Occipital lobe (tissue), 3 donors: ENCODE measurements at places on chromosomes 3 and 15. TPM values are rescaled to one million over a fixed set of nuclear protein-coding genes. Genes with fewer than 3 reads are reported as not detected.

TMED3 gene
- total RNA-seq = 28.7 TPM

ZNF860 gene
- total RNA-seq = 2.8 TPM

PRKAR2A gene
- total RNA-seq = 29.2 TPM

DNA sequence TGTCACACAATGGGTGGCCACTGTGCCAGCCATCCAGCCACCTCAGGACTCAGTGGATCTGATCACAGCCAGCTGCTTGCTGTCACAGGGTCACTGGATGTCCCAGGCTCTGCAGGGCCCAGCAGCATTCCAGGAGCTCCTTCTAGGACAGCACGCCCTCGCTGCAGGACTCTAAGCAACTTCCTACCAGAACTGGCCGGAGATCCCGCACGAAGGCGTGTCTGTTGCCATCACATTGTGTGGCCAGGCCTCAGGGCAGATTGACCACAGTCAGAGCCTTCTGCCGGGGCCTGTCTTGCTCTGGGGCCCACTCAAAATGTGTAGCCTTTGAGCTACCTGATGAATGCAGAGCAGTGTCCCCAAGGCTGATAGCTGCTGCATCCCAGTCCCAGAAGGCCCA is 24.6 kb downstream of the DNAJB8 start:
- DNase-seq = no peak

DNA sequence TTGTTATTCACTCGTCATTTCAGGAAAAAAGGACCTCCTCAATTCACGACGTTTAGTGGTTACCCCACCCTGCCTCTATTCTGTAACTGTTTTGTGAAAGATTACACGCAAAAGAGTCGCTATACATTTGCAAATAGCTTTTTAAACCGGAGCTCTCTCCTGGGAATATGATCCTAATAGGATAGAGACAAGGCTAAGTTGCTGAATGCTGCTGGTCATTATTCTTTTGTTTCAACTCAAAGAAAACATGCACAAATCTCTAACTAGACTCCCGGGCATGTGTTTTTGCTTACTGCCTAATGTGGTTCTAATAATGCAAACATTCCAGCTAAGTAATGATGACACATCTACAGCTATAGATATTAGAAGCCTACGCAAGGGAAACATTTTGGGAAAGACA is 214.6 kb upstream of the MDFIC2 start:
- DNase-seq = no peak

GRCh38 chr3:23495507-23495906 is 292.4 kb downstream of the UBE2E2 start:
- no peak for DNase-seq

DNA sequence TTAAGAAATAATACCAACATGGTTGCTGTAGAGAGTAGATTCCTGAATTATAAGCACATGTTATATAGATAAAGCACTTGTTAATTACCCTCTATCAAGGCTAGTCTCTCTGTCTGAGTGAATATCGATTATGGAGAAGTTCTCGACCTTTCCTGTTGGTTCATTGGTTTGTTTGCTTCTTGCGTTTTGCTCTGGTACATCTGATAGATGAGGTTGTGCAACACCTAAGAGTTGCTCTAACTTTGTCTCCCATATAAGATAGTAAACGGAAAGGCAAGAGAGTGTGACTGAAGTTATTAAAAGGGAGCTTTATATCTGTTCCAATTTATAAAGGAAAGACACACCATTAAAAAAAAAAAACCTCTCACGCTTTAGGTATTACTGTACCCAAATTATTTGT is 69.0 kb downstream of the PYDC2 start:
- DNase-seq = no peak

- DNase-seq = no peak
Observed at GRCh38 chr3:160134964-160135363, 90.3 kb upstream of the C3orf80 start.
